ENCODE measurements at places on chromosomes 11 and 22. TPM values are rescaled to one million over a fixed set of nuclear protein-coding genes. Genes with fewer than 3 reads are reported as not detected.

DNA sequence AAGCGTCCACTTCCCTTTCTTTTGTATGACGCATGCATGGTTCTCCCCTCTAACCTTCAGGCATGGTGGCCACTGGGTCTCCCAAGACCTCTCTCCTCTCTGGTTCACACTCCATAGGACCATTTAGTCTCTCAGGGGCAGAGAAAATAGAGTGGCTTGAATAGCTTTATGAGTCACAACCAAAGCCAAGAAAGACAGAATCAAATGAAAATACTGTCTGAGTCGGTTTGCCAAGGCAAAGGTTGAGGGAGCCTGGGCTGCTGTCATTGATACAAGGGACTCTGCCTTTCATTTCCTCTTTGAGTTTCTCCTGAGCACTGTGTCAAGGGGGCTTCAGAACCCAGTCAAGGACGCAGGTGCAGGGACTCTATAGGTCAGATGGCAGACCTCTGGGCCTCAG, 44.2 kb downstream of the TENM4 start:
- DNase-seq = no peak

DNA sequence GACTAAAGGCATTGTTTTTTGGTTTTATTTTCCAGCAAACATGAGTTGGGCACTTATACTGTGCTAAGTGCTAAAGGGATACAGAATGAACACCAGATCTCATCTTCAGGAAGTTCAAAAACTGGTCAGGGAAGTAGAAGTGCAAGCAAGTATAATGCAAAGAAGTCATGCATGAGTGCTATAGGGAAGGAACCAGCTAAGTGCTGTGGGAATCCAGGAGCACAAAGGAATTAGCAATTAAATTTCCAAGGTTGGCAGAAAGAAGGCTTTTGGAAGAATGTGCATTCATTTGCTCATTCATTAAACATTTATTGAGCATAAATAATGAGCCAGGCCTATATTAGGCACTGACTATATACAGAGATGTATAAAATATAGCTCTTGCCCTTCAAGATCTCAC, 143.7 kb upstream of the ARHGAP42 start:
- no peak for DNase-seq

- no peak for DNase-seq
Measured at GRCh38 chr11:73291781-73292524, 16.1 kb upstream of the ARHGEF17 start.

Gene SYT9
- polyA plus RNA-seq = 0.10 TPM

DNA sequence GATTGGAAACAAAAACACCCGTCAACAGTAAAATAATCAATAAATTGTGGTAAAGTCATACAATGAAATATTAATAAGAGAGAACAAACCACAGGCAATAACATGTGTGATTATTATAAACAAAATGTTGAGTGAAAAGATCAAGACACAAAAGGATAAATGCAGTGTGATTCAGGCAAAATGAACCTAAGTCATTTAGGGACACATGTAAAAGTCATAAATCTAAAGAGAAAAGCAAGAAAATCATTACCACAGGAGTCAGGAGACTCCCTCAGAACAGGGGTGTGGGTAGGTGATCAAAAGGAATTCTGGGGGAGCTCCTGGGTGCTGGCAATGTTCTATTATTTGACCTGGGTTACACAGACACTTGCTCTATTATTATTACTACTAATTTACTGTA, 47.9 kb upstream of the PPP2R1B start:
- no peak for DNase-seq

DNA sequence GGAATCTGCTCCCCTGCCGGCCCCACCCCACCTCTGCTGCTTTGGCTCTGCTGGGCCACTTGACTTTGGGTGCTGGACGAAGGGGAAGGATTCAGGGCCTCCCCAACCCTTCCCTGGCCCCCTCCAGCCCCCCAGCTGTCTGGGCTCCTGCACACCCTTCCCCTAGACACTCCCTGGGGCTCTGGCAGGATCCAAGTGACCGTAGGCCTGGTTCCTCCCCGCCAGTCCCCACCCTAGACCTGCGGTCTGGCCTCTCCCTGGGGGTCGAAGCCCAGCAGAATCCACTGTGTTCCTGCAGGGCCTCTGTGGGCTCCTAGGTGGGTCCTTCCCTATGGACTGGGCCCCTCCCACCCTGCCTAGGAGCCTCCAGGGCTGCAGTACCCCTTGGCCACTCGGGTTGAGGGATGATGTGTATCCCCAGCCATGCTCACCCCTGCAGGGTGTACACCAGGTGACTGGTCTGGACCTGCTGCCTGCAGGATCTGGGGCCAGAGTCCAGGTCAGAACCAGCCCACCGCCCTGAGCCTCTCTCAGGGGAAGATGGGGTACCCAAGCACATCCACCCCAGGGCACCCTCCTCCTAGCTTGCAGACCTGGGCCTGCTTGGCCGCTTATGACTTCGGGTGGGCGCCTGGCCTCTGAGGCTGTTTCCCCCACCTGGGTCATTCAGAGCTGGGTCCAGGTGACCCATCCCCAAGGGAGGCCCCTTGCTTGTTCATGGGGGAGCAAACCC, 5.6 kb downstream of the PIM3 start:
- peak; percentile 47 for DNase-seq

Gene UBASH3B
- polyA plus RNA-seq = 1.8 TPM

Gene PAAF1
- polyA plus RNA-seq = 10.0 TPM

GRCh38 chr22:50049299-50050195, 8.6 kb downstream of the TTLL8 start:
- DNase-seq = no peak

DNA sequence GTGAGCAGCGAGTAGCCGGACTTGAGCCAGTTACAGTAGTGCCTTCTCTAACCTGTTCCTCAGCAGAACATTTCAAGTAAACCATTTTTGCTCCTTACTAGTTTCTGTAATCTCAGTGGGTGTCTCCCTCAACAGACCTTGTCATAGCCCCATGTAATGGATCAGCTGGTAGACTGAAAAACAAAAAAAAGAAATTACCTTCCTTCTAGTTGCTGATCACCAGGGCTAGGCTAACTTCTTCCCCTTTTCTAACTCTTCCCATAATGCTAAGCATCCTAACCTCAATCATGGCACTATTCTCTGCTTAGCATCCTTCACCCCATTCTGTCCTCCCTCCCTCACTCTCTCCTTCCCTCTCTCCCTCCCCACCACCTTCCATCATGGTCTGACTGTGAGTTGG, 35.8 kb upstream of the CBX6 start:
- DNase-seq = no peak

DNA sequence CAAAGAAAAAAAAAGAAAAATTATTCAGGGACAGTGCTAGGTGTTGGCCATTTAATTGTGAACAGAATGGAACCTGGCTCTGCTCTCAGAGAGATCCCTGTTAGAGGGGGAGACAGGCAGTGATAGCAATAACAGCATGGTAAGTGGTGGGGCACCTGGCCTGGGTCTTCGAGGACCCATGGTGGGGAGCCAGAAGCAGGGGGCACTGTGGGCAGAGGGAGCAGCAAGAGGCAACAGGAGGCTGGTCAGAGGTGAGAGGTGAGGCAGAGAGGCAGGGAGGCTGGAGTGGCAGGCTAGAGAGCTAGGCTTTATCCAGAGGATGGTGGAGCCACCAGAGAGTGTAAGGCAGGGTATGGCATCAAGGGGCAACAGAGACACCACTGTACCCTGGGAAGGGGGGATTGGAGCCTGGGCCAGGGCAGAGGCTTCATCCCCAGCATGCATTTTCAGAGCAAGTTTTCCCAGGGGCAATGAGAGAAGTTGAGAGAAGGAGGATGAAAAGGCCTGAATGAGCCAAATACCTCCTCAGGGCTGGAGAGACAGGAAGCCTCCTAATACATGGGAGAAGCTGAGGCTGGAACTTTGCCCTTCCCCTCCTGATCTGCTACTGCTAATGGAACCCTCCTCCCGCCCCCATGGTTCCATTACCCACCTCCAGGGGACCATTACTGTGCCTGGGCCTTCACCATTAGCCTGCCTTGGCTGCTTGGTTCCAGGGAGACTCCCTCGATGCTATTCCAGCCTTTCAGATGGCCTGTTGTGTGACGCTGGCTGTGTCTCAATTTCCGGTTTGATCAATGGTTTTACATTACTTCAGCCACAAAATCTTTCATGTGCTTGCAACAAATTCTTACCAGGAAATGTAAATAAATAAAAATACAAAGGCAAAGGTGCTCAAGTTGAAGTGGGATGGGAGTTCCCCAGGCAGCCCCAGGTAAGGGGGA, 2.6 kb upstream of the P2RY2 start:
- no peak for DNase-seq

DNA sequence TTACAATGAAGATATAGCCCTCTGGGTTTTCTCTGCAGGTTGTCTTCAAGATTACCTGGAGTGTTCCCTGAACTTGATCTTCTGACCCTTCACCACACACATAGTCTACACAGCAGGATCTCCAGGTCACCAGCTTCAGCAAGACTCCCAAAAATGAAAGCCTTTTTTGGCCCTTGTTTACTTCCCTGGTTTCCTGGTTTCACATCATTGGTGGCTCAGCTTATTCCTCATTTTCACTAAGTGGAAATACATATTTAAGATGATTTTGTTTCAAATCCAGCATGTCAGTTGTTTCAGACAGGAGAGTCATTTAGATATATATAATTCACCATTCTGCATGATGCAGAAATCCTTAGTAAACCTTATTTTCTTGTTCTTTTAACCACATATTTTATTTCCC, 41.6 kb upstream of the MPEG1 start:
- no peak for DNase-seq

Gene KDM4E
- not detected for polyA plus RNA-seq
